ENCODE measurements at places on chromosomes 7 and 10. TPM values are rescaled to one million over a fixed set of nuclear protein-coding genes. Genes with fewer than 3 reads are reported as not detected.

Gene SCART1
- total RNA-seq = 2.0 TPM

Gene SP8
- not detected for total RNA-seq

Gene HOXA7
- not detected for total RNA-seq

Gene SLC13A1
- not detected for total RNA-seq

Gene C10orf53
- not detected for total RNA-seq

Gene SDK1
- total RNA-seq = 0.05 TPM

Gene PLEKHS1
- total RNA-seq = not detected

Gene ACTL6B
- not detected for total RNA-seq

Gene CARD11
- 178 TPM for total RNA-seq

Gene CC2D2B
- 0.21 TPM for total RNA-seq

GRCh38 chr10:31083765-31084184 lies 52.1 kb upstream of the ZNF438 start:
- peak; percentile 72 for DNase-seq

- DNase-seq = no peak
These were observed 454.7 kb downstream of the TYW1 start for GRCh38 chr7:67451306-67451705.

- peak; percentile 85 for DNase-seq
These were observed 11.3 kb upstream of the SAMD8 start for GRCh38 chr10:75099952-75100763.

- DNase-seq = no peak
These were observed 1.4 kb upstream of the NOS3 start for GRCh38 chr7:150989456-150989855.

DNA sequence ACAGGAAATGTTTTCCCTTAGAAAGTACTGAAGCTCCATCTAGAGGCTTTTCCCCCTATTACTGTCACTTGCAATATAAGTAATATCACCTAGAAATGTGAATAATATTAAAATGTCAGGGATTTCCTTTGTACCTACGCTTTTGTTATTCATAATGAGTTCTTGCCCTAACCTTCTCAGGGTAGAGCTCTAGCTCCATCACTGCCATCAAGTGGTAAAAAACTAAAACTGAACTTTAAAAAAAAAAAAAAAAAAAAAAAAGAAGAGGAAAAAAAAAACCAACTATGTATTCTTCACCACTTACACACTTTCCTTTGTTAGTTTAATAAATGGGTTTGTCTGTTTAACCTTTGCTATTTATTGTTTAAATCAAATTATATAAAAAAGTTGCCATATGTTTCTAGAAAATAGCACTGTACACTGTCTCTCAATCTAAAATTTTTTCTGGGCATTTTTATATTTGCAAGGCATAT lies 49.9 kb downstream of the DNAJC1 start:
- no peak for DNase-seq

DNA sequence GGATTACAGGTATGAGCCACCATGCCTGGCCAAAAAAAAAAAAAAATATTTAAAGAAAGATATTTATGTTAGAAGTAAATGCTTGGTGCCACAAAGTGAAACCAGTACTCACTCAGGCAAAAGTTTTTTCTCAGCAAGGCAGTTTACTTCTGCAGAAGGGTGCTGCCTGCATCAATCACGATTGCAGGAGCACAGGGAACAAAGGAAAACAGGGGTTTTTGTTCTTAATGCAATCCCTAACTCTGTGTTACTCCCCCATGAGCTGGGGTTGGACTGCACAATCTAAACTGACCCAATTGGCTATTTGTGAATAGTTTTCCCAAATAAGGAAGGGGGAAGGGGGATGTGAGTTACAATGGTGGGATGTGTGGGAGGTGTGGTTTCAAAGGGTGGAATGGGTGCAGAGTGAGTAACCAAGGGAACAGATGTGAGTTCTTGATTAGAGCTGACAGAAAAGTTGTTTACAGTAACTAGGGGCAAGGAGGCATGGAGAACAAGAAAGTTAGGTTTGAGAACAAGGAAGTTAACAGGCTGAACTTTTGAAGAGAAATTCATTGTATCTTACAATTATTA lies 255.4 kb downstream of the TYW1 start:
- no peak for DNase-seq

DNA sequence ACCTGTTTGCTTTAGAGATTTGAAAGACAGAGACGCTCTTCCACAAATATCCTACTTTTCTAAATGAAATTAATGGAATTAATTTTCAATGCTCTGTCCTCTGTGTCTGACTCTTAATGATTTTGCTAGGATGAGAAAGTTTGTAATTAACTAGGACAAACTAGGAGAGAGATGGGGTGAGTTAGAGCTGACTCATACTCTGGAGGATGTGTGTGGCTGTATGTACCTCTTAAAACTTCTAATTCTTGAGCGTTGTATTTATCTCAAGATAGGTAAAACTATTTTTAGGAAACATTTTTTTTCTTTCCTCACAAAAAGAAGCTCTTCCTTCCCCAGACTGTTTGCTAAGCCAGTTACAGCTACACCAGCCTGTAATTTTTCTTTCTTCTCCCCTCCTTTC lies 178.8 kb upstream of the ANKRD30A start:
- DNase-seq = no peak

GRCh38 chr7:36971515-36972139 lies 247.3 kb upstream of the AOAH start:
- no peak for DNase-seq

- DNase-seq = no peak
These were observed 429.2 kb downstream of the SDK1 start for GRCh38 chr7:3730276-3730675.

GRCh38 chr10:110706690-110707098 lies 62.6 kb downstream of the RBM20 start:
- no peak for DNase-seq

DNA sequence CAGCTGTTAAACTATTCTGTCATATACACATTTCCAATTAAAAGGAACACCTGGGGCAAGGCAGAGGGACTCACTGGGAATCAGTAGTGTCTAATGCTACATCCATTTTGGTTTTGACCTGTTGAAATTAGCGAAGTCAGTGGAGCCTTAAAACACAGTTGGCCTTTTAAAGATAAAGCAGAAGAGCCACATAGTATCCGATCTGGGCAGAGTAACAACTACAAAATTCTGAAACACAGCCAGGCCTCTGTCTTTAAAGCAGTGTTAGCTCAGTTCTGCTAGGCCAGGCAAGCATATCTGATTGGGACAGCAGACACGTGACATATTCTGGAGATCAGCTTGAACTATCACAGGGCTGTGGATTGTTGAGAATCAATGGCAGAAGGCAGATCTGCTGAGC lies 117.5 kb upstream of the WNT16 start:
- no peak for DNase-seq

DNA sequence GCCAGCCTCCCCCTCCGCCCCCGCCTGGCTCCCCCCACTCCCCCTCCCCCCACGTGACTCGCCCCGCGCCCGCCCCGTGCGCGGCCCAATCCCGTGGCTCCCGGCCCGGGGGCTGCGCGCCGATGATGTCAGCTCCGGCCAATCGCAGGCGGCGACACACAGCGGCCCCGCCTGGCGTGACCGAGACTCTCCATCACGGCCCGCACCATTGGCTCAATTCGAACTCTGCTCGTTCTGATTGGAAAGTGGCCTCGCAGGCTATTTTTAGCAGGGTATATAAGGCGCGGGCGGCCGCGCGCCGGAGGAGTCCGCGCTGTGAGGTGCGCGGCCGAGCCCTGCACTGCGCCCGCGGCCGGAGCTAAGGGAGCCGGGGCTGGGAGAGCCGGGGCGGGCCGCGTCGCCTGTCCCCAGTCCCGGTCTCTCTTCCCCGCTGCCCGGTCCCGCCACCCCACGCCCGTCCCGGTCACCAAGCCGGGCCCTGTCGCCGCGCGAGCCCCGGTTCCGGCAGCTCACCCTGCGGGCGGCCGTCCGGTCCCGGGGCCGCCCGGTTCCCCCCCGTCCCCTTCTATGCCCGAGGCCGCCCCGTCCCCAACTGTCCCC lies 342 bp upstream of the KLF6 start:
- DNase-seq = peak; percentile 99

GRCh38 chr7:51316666-51317581 lies at the start of gene COBL:
COBL (minus strand) TSS chr7:51316809; CDS start chr7:51316633, 176 bp downstream.
- DNase-seq = no peak

DNA sequence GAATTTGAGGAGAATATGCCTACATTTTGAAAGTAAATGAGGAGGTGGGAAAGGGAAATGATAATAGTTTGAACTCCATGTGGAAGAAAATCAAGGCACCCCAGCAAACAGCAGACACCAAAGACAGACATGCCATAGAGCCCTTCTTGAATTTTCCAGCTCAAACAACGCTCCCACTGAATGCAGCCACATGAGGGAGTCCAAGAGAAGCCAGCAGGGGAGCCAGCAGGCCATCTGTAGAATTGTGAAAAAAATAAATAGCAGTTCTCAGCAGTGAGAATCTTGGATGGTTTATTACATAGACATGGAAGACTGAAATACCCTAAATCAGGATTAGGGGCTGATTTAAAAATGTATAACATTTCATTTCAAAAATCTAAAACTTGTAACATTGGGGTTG lies 1567.3 kb upstream of the LRRTM3 start:
- DNase-seq = no peak

GRCh38 chr10:6393168-6393567 lies 186.9 kb downstream of the PRKCQ start:
- no peak for DNase-seq

DNA sequence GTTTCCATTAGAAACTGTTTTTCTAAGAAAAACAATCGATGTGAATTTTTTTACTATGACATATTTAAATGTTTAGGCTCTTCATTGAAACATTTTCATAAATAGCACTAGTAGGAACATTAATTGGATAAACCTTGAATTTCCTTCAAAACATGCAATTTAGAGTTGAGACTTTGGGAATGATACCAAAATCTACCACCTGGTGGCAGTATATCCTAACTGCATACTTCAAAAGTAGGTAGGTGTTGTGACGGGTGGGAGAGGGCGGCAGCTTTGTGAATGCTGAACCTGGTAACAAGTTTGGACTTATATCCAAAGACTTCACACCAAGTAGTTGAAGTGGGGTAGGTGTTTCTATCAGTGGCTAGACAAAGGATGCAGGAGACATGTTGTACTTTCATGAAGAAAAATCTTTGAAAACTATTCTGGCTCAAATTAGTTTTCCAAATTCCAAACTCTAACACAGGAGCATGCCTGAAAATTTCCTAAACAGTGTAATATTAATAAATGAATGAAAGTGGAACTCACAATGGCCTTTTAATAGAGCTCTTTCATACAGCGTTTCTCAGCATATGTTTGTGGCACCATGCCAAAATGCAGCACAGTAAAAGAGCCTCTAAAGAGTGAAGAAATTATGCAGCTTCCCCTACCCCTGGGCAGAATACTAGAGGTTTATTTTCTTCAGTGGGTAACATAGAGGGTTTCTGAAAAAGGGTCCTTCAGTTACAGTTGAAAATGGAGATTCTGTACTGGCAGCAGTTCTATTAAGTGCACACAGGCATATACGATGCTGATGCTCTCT lies 201.0 kb upstream of the TPK1 start:
- peak; percentile 42 for DNase-seq

GRCh38 chr10:6841761-6842160 lies 261.7 kb upstream of the PRKCQ start:
- DNase-seq = no peak

DNA sequence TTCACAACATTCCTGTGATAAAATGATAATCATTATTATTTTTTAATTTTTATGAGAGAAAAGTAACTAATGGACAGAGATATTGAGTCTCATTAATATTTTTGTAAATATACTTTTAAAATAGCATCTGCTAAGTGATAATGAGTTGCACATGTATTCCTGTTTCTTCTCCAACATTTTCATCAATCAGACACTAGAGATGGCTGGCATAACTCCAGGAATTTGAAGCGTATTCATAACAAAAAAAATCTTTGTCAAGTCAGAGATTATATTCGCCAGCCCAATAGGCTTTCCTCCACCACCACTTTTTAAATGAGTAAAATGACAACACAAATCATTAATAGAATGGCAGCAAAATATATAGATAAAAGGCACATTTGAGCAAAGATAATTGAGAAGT lies 524.0 kb upstream of the KCND2 start:
- no peak for DNase-seq

GRCh38 chr10:114507449-114507848 lies 103.1 kb upstream of the AFAP1L2 start:
- DNase-seq = no peak

DNA sequence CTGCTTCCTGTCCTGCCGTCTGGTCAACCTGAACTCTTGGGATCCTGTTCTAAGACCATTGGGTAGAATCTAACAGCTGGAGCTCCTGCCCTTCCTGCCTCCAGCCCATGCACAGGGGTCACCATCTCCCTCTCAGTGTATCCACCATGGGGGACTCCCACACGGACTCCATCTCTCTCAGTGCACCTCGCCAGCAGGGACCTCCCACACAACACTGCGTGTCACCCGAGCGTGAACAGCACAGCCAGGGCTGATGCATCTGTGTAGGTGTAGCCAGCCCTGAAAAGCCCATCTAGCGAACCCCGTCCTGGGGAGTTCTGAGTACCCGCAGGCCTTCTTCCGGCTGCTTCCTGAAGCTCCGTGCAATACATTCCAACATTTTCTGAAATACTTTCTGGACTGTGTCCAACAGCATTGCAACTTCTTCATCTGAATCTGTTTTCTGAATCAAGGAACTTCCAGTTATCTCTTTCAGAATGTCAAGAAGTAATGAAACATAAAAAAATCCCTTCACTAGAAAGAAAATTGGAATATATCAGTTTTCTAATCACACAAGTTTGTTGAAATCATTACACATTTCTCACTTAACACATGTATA lies 52.5 kb downstream of the NCAPG2 start:
- no peak for DNase-seq

DNA sequence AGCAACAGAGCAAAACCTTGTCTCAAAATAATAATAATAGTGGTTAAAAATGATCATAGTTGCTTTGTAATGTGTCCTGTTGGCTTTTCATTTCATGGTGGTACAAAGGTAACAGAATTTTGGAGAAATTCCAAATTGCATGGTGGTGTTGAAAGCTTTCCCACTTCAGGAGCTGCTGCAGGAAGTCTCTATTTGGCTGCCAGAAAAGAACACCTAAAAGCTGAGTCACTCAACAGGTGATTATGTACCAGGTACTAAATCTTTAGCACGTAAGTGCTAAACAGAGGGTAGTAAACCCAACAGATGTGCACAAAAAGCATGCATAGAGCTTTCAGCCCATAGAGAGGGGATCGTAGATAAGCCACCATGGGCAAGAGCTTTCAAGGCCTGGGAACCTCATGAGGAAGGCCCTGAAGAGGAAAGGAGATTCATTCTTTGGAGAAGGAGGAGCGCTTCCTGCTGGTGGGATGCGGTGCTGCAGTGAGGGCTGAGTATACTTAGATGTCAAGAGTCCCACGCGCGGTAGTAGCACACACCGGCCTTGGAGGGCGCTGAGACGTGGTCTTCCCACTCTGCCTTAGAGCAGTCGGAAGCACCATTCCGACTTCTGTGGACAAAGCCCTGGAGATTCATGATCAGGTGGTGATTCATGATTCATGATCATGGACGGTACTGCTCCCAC lies 118.7 kb downstream of the RALA start:
- peak; percentile 56 for DNase-seq
